ENCODE measurements at places on chromosomes 12 and 14.

DNA sequence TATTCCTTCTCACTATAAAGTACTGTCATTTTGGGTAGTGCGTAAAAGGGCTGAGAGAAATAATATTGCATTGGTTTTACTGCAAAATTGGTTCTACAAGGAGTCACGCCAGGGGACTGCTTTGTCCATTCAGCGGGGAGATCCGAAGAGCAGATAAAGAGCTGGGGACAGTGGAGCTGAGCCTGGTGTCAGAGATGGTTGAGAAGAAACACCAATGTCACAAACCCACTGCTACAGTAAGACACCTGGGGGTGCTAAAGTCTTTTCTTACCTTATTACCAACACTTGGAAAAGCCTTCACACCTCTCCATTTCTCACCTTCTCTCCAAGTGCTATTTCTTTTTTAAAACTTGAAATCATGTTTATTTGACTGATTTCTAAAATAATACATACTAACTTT is 14.1 kb downstream of the IL31 start:
- DNase-seq = no peak

DNA sequence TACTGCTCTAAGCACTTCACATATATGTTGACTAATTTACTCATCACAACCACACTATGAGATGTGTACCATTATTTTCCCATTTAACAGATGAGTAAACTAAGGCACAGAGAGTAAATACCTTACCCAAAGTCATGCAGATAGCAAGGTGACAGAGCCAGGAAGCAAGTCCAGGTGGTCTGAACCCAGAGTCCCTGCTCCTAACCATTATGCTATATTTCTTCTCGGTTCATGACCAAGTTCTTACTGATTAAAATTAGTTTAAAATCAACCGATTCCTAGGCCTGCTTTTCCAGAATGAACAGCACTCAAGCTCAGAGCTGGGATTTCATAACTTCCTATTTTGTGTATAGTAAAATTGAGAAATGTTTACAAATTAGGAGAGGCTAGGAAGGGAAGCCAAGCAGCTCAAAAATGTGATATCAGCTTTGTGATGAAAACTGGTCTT is 85.5 kb upstream of the EGLN3 start:
- DNase-seq = peak; percentile 32

- DNase-seq = no peak
These were observed 369.9 kb downstream of the DIO2 start for GRCh38 chr14:79841433-79841832.

- peak; percentile 23 for DNase-seq
These were observed 420.8 kb downstream of the CCDC91 start for GRCh38 chr12:28611115-28611435.

DNA sequence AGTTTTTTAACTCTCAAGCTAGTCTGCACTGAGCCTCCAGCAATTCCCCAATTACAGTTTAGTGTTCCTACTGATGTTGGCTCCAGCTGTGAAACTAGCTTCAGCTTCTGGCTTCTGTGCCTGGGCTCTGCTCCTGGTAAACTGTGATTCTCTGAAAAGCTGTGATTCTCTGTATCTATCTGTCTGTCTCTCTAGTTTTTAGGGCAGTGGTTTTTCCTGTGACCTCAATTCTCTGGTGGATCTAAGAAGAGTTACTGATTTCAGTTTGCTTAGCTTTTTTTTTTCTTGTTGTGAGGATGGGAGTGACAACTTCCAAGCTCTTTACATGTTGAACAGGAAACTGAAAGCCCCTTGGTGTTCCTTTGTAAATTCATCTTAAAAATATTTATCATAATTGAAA is 3.8 kb upstream of the HIF1A start:
- no peak for DNase-seq

- DNase-seq = no peak
These were observed 159.3 kb downstream of the PDE3A start for GRCh38 chr12:20527417-20528163.

- DNase-seq = no peak
These were observed 85.7 kb downstream of the MYRFL start for GRCh38 chr12:69910694-69911093.

DNA sequence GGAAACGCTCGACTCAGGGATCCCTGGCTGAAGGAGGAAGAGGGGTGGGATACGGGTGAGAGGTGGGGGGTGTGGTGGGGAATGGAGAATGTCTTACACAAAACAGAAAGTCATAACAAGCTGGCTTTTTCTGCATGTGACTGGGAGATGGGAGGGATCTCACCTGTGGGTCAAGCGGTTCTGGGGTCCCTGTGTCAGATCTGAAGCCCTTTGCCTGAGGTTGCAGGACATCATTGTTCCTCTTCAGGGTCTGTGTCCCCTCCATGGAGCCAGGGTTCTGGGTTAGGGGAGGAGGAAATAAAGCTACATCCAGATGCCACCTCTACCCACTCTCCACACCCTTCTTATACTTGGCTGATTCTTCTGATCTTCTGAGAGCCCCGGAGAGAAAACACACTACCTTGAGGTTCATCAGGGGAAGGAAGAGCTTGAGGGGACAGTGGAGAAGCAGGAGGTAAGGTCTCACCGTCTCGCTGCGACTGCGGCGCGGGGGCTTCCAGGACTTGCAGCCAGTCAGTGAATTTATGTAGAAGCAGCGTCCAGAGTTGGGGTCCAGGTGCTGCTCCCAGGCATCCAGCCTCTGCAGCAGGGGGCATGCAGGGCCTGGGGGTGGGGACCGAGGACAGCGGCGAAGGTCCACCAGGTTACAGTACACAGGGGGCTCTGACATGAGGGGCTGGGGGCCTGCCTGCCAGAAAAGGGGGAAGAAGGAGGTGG is 2.5 kb downstream of the ARHGAP9 start:
- DNase-seq = no peak

DNA sequence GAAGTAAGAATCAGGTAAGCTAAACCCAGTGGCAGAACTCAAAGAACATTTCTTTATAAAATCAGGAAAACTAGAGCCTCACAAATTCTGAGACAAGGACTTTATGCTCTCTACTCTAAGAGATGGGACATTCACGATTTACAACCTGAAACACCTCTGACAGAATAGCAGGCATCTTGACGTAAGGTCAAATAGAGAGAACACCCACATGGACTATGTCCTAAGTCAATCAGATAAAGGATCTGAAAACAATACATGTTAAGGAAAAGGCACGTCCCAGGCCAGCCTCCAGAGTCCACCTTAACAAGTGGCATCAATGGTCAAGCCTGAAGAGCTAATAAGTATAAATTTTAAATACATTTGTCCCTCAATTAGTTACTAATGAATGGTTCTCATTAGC is 39.9 kb upstream of the SYCP3 start:
- no peak for DNase-seq

- no peak for DNase-seq
These were observed 81.4 kb upstream of the FERMT2 start for GRCh38 chr14:53032161-53032803.

- DNase-seq = no peak
These were observed 181.9 kb downstream of the NUAK1 start for GRCh38 chr12:105956662-105957457.

GRCh38 chr14:101963052-101963451 is 1.3 kb upstream of the DYNC1H1 start:
- DNase-seq = no peak

- no peak for DNase-seq
These were observed 146.5 kb upstream of the MYL2 start for GRCh38 chr12:111066744-111067437.

DNA sequence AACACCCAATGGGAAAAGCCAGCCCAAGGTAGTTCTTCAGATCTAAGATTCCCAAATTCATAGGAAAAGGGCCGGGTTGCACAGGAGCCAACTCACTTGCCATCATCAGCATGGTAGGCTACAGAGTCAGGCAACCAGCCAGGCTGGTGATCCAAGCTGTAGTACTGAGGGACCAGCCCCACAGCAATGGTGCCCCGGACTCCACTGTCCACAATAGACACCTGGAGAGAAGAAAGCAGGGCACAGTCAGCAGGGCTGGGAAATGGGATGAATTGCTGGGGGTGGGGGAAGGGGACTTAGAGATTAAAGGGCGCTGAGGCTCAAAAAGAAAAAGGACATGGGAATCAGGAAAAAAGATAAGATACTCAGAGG is 4.2 kb downstream of the SPRYD3 start:
- DNase-seq = no peak

- DNase-seq = no peak
These were observed 114.9 kb upstream of the ALG10B start for GRCh38 chr12:38201461-38202276.

DNA sequence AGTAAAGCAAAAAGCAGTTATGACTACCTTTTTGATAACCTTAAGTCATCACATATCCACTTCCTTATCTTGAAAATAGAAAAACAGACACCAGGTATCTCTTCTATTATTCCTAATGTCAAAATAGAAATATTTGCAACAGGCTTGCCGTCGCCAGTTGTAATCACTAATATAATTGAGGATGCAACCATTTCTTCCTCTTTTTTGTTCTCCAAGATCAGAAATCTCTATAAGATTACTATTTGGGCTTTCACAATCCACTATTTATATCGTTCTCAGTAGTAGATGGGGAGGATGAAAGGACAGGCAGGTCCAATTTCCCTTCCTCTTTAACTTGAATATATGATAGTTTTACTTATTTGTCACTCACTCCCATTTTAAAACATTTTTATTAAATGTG is 130.2 kb upstream of the HMGA2 start:
- peak; percentile 52 for DNase-seq

DNA sequence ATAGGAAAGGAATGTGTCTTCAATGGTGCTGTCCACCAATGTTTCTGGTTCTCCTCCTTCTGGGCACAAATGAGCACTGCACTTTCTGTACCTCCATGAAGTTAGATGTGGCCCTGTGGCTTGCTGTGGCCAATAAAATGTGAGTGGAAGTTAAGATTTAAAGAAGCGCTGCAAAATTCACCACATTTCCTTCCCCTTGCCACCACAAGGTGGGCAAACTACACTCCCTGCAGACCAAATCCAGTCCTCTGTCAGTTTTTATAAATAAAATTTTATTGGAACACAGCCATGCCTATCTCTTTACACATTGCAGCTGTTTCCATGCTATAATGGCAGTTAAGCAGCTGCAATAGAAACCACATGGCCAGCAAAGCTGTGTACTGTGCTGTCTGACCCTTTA is 141.4 kb upstream of the TMPO start:
- no peak for DNase-seq

DNA sequence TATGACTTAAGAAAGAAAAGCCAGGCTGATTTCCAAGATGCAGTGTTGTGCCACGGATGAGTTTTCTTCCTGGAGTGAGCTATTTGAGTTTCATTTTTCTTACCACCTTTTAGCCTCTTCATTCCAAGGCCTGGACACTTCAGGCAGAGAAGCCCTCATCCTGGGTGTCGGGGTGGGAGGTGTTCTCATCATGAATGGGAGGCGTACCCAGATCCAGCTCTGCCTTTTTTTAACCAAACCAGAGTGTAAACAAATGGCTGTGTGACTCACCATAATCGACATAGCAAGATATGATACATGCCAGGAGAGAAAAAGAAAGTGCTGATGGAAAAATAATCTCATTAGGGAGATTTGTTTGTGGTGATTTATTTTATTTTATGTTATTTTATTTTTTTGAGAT is 79.9 kb downstream of the ARF6 start:
- peak; percentile 43 for DNase-seq

- DNase-seq = no peak
These were observed 39.4 kb downstream of the FAM222A start for GRCh38 chr12:109753054-109753401.

DNA sequence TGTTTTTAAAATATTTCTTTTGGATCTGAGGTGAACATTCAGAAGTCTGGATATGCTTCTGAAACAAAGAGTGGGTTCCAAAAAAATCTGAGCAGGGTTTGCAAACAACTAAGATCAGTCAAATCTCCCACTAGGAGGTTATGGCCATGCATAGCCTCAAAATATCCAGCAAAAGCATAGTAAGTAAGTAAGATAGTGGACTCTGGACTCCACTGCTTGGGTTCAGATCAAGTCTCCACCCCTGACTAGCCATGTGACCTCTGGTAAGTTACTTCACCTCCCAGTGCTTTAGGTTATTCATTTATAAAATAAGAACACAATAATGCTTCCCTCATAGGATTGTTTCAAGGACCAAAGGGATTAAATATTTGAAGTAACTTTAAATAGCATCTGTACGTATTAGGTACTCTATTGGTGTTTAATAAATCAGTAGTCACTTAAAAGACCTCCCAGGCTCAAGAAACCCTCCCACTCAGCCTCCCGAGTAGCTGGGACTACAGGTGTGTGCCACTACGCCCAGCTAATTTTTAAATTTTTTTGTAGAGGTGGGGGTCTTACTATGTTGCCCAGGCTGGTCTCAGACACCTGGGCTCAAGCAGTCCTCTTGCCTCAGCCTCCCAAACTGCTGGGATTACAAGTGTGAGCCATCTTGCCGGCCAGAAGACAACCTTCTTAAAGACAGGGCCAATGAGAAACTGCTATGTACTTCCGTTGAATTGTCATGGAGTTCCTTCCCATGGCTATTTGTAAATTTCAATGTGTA is 95.7 kb upstream of the SOX5 start:
- no peak for DNase-seq

All from suppressor macrophage (primary cell).